ENCODE measurements at places on chromosomes 5 and 9. TPM values are rescaled to one million over a fixed set of nuclear protein-coding genes. Genes with fewer than 3 reads are reported as not detected.

DNA sequence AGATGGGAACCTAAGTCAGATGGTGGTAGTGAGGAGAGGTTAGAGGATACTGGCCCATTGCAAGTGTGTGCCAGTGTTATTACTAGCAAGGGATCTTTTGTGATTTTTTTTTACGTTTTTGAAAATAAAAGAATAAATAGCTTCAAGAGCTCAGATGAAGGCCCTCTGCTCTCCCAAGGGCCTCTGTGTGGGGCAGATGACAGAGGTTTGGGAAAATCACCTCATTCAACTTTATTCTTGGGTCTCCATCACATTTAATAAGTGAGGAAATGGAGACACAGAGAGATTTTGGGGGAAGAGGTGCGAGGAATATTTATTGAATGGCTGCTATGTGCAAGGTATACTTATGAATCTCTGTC is 10.1 kb upstream of the TRAF1 start:
- no peak overlapping the region for H3K4me3 ChIP-seq
- H3K4me1 ChIP-seq, result 0 out of 2 replicates have a peak, but pooled peaks cover 8% of the 10 kb centered on the region
- peaks cover 2% of the 10 kb centered on the region for H3K27me3 ChIP-seq

DNA sequence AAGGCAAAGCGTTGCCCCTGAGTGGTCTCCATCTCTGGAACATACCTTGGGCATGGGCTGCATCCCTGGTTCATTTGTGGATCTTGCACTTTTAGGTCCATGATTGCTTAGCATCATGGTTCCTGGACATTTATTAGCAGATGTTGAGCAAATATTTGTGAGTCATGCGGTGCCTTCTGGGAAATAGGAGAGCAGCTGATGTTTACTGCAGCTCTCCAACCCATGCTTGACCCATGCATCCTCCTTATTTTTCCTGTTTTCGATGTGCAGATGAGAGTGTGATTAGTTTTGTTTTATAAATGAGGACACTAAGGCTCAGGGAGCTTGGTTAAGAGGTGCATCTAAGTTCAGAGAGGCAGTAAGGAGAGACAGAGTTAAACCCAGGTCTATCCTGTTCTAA is 253.7 kb downstream of the ICE1 start:
- no peak overlapping the region for H3K4me3 ChIP-seq
- no peak for DNase-seq
- H3K27ac ChIP-seq, result no peak overlapping the region
- no peaks in the 10 kb centered on the region for H3K4me1 ChIP-seq

GRCh38 chr9:114428466-114428865 is 40.7 kb upstream of the AKNA start:
- DNase-seq, result no peak
- no peaks in the 10 kb centered on the region for H3K36me3 ChIP-seq
- no peaks in the 10 kb centered on the region for H3K27me3 ChIP-seq
- no peak overlapping the region for H3K4me3 ChIP-seq

DNA sequence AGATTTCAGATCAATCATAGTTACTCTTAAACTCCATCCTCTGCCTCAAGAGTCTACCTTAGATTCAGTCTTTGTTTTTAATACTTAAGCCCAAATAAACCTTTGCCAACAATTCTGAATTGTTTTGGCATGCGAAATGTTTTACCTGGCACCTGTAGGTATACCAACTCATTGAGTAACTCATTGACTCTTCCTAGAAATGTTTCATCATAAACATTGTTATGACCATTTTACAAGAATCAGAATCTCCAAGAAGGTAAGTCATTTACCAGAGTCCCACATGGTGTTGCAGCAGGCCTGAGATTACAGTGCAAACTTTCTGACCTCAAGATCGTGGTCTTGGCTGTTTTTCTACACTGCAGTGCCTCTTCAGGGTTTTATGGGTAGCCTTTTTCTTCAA is 750.4 kb downstream of the BRINP1 start:
- no peaks in the 10 kb centered on the region for H3K4me1 ChIP-seq
- no peak overlapping the region for H3K4me3 ChIP-seq
- no peak overlapping the region for H3K27ac ChIP-seq
- no peaks in the 10 kb centered on the region for H3K27me3 ChIP-seq
- no peaks in the 10 kb centered on the region for H3K36me3 ChIP-seq

DNA sequence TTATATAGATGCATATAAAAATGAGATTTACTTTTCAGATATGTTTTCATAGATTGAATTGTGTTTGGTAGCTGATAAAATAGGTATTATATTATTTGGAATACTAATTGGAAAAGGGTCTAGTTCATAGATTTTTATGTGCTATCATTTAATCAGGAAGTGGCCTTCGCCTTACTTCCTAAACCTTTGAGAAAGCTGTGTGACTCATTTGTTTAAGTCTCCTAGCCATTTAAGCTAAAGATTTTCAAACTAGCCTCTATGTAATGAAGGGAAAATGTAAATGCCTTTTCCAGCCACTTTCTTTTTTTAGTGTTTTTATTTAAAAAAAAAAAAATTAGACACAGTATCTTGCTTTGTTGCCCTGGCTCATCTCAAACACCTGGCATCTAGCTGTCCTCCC is 97.5 kb downstream of the DMXL1 start:
- no peaks in the 10 kb centered on the region for H3K36me3 ChIP-seq
- no peak overlapping the region for H3K27ac ChIP-seq
- no peak overlapping the region for H3K4me3 ChIP-seq
- H3K27me3 ChIP-seq, result no peaks in the 10 kb centered on the region
- peaks cover 3% of the 10 kb centered on the region for H3K4me1 ChIP-seq

LOX gene
- total RNA-seq, result 4.9 TPM

SCGB3A2 gene
- not detected for total RNA-seq

ATP10B gene
- total RNA-seq, result 0.63 TPM

PPIC gene
- 50.6 TPM for total RNA-seq

GADD45G gene
- total RNA-seq, result 5.4 TPM
